ENCODE measurements at places on chromosomes 12 and 14.

GRCh38 chr12:79552192-79552591 is 138.6 kb downstream of the PAWR start:
- no peak for DNase-seq

- no peak for DNase-seq
Observed at GRCh38 chr12:12474931-12475795, 87.5 kb downstream of the DUSP16 start.

- no peak for DNase-seq
Observed at GRCh38 chr12:45966486-45966885, 23.9 kb downstream of the SCAF11 start.

DNA sequence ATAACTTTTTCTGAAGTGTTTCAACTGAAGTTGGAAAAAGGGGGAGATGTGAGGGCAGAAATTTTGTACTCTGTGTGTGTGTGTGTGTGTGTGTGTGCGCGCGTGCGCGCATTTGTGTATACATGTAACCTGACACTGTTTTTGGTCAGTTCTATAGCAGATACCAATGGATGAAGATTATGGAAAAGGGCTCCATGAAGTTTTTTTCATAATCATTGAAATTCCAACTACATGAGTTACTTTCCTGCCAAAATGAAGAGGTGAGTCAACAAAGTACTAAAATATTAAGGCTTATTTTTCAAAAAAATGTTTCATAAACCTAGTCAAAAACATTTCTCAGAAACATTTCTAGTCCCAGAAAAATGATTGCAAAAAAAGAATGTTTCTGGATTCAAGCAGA is 25.7 kb upstream of the CERS5 start:
- DNase-seq, result no peak

- no peak for DNase-seq
Observed at GRCh38 chr12:17528394-17528793, 561.6 kb downstream of the RERGL start.

GRCh38 chr12:120529641-120530417 is 871 bp upstream of the COQ5 start:
- DNase-seq, result no peak

GRCh38 chr14:99722741-99723140 is 38.6 kb downstream of the CYP46A1 start:
- DNase-seq, result no peak

DNA sequence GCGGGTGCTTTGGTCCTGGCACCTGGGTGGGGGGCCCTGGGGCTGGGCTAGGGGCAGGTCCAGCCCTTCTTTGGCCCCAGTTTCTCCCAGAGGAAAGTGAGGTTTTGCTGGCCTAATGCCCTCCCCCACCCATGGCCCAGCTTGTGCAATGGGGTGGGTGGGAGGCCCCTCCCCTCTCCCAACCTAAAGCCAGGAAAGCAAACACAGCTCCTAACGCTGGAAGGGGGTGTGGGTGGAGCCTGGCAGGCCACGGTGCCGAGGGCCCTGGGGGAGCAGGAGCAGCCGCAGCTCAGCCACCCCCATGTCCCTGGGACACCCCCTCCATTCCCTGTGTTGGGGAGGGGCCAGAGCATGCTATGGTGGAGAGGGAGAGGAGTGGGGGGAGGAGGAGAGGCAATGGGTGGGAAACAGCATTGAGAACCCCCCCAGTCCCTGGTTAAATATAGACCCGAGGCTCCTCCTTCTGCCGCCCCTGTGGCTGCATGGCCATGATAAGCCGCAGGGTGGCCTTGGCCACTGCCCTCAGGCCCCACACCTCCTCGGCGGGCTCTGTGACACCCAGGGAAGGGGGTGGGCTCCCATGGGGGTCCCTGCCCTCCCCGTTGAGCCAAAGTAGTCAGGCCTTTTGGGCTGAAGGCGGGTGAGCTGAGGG is 4.7 kb downstream of the EXOC3L4 start:
- no peak for DNase-seq

DNA sequence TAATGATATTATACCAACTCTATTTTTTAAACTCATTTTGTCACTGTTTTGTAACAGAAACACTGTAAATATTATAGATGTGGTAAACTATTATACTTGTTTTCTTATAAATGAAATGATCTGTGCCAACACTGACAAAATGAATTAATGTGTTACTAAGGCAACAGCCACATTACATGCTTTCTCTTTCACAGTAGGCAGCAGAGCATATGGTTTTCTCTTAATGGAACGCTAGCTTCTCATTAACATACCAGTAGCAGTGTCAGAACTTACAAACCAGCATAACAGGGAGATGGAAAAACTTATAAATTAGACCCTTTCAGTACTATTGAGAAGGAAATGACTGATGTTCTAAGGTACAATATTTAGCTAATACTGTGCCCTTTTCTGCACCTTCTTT is 398.8 kb downstream of the PRKD1 start:
- DNase-seq, result no peak

DNA sequence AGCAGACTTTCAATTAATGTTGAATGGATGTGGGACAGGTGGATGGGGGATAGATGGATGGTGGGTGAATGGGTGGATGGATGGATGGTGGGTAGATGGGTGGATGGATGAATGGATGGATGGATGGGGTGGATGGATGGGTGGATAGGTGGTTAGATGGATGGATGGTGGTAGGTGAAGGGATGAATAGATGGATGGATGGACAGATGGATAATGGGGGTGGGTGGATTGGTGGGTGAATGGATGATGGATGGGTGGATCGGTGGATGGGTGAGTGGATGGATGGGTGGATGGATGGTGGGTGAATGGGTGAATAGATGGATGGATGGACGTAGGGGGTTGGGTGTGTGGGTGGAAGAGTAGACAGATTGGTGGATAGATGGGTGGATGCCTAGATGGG is 14.0 kb upstream of the INF2 start:
- DNase-seq, result no peak
